Amygdala (tissue), 56 donors: ENCODE measurements at places on chromosomes 5 and 9.

GRCh38 chr5:172868436-172868923, 34.4 kb downstream of the ERGIC1 start:
- DNase-seq = no peak

GRCh38 chr5:134246771-134247427, 21.0 kb upstream of the PPP2CA start:
- no peak for DNase-seq

DNA sequence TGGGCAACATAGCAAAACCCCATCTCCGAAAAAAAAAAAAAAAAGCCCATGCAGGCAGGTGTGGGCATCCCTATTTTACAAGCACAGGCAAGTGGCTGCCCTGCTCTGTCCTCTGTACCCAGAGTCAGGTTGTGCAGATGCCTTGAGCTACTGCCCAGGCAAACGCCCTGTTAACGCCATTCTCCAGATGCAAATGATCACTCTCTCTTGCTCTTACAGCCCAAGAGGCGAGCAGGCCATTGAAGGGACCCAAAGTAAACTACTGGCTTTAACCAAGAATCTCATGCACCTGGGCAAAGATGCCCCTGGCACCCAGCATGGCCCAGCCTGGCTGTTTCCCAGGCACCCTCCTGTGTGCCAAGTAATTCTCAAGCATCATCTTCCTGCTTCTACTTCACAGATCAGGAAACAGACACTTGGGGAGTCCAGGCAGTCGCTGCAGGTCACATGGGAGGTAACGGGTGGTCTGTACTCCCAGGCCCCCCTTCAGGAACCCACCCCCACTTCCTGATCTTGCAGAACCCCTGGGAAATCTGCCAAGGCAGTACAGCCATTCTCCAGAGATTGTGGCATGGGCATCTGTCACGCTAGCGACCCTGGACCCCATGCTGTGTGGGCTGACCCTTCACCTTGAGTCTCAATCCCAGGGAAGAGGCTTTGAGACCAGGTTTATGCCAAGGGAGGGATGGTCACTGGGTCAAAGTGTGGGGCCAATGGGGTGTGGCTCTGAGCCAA, 14.2 kb downstream of the EEIG1 start:
- no peak for DNase-seq

DNA sequence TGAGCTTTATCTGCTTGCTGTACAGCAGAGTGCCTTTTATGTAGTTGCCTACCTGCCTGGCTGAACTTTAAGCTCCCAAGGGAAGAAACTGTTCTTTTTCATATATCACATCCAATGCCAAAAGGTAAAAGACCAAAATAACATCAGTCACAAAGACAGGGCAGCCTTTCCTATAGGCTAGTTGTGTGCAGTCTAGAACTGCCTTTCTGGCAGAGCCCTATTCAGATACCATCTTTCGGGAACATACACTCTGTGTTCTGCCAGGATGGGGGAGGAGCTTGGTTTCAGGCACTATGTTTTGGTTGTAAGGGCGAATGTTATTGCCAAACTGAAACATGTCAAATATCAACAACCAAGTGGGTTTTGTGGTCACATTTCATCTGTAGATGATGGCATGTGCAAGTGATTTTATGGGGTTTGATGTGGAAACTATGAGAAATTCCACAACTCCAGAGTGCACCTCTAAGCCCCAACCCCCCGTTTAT, 314.5 kb downstream of the ADGRV1 start:
- DNase-seq = no peak

- peak; percentile 23 for DNase-seq
These were observed 204.1 kb downstream of the DEPDC1B start for GRCh38 chr5:60495644-60496520.

GRCh38 chr5:173069671-173070070, 13.5 kb downstream of the CREBRF start:
- no peak for DNase-seq

GRCh38 chr5:148733601-148734438, 79.5 kb upstream of the HTR4 start:
- peak; percentile 79 for DNase-seq

DNA sequence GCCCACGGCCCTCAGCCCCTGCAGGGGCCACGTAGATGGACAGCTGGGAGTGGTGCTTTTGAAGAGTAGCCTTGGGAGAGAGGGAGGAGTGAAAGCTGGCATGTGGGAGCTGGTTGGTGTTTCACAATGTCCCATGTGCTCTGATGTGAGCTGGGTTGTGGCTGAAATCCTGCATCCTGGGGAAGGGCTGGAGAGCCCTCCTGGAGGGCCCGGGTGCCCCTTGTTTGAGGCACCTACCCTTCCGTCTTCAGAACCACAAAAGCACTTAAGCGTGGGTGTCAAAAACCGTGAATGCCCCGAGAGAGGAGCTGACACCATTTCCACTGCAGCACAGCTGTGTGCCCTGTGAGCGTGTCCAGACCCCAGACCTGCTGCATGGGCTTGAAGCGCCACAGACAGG, 199.1 kb upstream of the ZNF618 start:
- DNase-seq = no peak

DNA sequence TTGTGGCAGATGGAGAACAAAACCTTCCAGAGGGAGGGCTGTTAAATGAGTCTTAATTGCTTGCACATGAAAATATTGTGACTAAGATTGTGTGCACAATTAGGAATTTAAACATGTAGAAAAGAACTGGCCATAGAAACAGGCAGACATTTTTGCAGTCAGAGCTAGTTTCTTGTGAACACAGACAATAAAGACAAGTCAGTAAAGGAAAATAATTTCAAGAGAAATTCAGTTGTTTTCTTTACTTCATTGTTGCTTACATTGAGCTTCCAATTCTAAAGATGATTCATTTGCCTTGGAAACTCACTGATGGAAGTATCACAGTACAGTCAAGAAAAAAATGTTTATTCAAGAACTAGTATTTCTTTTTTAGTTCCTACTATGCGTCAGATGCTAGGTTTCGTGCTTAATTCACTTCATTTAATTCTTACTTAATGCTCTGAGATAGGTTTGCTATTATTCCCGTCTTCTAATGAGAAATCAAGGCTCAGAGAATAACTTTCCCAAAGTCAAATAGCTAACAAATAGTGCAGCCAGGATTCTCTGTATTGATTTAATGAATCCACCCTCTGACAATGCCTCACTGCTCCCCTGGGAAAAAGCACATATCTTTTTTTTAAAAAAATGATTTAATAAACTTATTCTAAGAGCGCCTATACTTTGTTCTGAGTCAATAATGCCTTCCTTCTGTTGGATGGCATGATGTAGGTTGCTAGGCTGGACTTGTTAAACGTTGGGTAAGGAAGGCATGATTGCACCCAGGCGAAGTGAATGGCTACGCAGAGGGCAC, 581.4 kb downstream of the RAB3C start:
- DNase-seq = no peak

DNA sequence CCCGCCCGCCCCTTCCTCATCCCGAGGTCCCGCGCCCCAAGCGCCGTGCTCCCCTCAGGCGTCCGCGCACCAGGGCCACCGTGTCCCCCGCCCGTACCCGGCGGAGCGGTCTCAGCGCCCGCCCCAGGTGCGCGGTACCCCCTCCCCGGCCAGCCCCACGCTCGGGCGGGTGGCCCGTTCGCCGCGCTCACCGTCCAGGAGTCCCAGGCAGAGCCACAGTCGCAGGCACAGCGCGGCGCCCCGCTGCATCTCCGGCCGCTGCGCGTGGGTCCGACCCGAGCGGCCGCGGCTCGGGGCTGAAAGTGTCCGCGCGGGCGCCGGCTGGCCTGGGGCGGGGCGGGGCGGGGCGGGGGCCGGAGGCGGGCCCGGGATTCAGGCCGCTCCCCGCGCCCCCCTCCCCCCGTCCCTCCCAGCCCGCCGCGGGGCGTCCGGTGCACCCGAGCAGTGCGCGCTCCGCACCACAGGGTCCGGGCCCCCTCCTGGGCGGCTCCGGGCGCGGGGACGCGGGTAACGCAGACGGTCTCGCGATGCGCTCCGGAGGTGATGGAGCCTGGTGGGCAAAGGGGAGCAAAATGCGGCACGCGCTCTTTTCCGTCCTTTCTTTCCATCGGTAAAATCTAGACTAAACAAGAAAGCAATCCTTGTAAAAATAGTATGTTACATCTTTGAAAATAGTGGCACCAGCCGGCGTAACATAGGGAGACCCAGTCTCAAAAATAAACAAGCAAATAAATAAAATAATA, at the start of gene FLT4:
FLT4 (minus strand) TSS at position 304 of the 743 bp plus-strand sequence; CDS start at position 249, 55 bp downstream.
- no peak for DNase-seq

DNA sequence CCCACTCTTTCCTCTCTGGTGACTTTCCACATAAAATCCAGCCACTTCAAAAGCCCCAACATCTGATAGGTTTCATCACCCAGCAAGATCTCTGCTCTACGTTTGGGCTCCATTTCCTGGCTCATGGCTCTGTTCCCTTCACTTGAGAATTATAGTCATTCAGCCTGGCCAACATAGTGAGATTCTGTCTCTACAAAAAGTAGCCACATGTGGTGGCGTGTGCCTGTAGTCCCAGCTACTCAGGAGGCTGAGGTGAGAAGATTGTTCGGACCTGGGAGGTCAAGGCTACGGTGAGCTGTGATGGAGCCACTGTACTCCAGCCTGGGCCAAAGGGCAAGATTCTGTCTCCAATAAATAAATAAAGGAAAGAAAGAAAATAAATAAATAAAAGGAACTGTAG, 83.3 kb upstream of the IGFBPL1 start:
- DNase-seq = no peak

DNA sequence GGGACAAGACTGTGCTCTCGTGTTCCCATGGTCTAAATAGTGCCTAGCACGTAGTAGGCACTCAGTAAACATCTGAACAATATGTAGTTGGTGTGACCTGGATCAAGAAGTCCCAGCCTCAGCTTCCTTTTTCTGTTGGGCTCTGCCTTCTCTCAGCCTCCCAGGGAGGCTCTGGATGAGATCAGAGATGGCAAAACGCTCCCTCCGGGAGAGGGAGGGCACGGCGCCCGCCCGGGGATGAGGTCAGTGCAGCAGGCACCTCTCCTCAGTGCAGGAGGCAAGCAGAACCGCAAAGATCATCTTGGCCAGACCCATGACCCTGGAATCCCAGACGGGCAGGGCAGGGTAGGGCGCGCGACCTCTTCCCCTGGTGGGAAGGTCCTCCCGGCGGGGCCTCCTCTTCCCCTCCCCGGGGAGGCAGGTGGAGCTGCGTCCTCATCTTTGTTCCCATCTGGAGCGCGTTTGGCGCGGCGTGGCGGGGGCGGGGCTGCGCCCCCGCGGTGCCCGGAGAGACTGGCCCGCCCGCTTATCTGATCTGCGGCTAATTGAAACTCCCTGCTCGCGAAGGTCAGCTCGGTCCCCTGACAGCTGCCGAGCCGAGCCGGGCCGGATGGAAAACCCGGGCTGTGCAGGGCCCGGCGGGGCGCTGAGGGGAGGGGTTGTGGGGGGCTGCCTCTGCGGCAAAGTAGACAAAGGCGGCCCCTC, 60.9 kb downstream of the CXXC5 start:
- peak; percentile 33 for DNase-seq

GRCh38 chr9:38195737-38196161, 126.7 kb upstream of the SHB start:
- no peak for DNase-seq

GRCh38 chr5:106106384-106106783, 1564.4 kb downstream of the EFNA5 start:
- no peak for DNase-seq

- peak; percentile 17 for DNase-seq
These were observed 9.9 kb downstream of the LEAP2 start for GRCh38 chr5:132883261-132883834.

DNA sequence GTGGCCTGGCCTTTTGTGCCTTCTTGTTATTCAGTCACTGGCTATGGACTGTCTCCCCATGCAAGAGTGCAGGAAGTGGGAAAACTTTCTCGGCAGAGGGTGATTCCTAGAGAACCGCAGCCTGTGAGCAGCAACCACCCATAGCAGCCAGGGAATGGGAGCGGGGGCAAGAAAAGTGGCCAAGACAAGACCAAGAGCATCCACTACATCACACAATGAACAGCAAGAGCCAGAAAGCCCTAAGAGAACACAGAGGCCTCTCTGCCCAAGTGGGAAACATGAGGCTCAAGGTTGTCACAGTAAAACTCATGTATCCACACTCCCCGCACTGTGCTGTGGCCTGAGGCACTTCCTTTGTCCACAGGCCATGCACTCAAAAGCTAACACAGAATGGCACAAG, 129.1 kb upstream of the FSTL4 start:
- no peak for DNase-seq

DNA sequence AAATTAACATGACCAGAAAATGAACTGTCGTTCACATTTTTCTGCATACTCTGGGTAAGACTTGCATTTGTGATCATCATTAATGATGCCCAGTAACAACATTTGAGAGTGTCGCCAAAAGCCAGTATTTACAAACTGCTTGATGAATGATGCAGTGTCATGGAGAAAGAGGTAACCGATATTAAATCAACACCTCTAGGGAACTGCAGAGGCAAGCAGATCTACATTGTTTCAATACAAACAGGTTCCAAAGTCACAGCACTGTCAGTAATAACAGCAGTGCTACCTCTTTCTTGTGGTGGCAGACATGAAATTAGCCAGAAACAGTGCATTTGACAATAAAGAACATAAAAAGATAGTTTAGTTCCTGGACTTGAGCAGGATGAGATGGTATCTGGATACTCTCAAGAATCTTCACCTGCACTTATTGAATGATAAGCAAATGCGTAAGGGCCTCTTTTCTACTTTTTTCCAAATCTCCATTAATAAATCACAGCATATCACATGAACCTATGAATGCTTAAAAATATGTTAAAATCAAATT, 456.6 kb downstream of the ARHGEF28 start:
- DNase-seq = no peak

GRCh38 chr5:123659011-123659410, 147.0 kb downstream of the CSNK1G3 start:
- no peak for DNase-seq

DNA sequence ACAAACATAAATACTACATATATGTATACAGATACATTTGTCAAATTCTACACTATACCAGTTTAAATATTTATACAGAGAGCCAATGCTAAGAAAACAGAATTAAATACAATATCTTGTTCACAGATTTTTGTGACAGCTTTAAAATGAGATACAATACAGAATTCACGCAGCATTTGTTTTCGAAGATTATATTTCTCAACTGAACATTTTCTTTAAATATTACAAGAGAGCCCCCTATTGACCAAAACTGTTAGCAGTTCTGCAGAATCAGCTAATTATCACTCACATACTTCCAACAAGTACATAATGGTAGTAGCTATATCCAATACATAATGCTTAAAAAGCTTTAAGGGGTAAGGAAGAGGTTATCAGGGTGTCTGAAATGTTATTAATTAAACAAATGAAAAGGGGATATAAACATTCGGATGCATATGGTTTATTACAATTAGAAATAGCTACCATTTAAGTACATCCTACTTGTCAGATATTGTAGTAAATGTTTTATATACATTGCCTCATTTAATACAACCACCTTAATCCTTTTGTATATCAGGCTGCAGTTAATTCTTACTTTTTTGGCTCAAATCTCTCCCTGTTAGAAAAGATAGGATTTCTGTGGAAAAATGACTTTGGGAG, 31.7 kb downstream of the ZDHHC21 start:
- DNase-seq = no peak

- DNase-seq = no peak
These were observed 1192.0 kb downstream of the CDH12 start for GRCh38 chr5:21661184-21661583.

- DNase-seq = no peak
These were observed 51.9 kb upstream of the JAK2 start for GRCh38 chr9:4933177-4933576.
